ENCODE measurements at places on chromosomes 6 and 20. TPM values are rescaled to one million over a fixed set of nuclear protein-coding genes. Genes with fewer than 3 reads are reported as not detected.
A peak's percentile ranks its signal among the peaks of the same experiment; 100 is the strongest.

DEFB132 gene
- total RNA-seq, result not detected

PACRG gene
- not detected for total RNA-seq

MEI4 gene
- not detected for total RNA-seq

PAK5 gene
- not detected for total RNA-seq

COL9A3 gene
- total RNA-seq, result 0.76 TPM

CTAGE9 gene
- not detected for total RNA-seq

HM13 gene
- total RNA-seq, result 211 TPM

ADAT2 gene
- 11.3 TPM for total RNA-seq

SLC4A11 gene
- 15.5 TPM for total RNA-seq

TCP11 gene
- total RNA-seq, result not detected

ADIG gene
- not detected for total RNA-seq

PTCRA gene
- total RNA-seq, result not detected

- DNase-seq, result no peak
These were observed 60.9 kb downstream of the EPB41L2 start for GRCh38 chr6:131001945-131002660.

DNA sequence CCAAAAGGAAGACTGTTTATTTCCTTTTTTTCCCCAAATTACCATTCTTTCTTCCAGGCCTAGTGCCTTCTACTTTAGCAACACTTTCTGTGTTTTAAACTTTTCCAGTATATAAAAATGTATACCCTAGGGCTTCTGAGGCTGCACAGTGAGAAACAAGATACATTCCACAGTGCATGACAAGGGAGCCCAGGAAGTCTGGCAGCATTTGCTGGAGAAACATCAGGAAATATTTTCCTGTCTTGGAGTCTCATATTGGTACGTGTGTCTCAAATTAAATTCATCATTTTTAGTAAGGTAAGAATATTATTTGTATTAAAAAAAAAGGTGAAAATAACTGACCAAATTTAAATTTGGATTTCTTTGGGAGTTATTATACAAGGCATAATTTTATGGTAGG is 662.6 kb downstream of the RFPL4B start:
- DNase-seq, result no peak

GRCh38 chr20:47878601-47879027 is 93.3 kb upstream of the SULF2 start:
- peak; percentile 89 for DNase-seq

DNA sequence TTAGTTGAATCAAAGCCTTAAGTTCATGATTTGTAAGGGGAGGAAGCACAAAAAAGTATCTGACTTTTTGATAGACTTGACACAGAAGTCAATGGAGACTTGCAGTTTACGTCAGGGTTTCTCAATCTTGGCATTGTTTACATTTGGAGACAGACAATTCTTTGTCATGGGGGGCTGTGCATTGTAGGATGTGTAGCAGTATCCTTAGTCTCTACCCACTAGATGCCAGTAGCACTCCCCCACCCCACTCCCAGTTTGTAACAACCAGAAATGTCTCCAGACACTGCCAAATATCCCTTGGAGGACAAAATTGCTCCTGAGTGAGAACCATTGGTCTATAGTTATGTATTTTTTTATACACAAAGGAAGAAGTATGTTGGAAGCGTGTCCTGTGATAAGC is 434.1 kb downstream of the RFPL4B start:
- peak; percentile 56 for DNase-seq

- peak; percentile 45 for DNase-seq
These were observed 7.9 kb upstream of the MCHR2 start for GRCh38 chr6:100001915-100002388.

GRCh38 chr6:52574709-52575501 is 2.0 kb downstream of the TRAM2 start:
- peak; percentile 34 for DNase-seq

DNA sequence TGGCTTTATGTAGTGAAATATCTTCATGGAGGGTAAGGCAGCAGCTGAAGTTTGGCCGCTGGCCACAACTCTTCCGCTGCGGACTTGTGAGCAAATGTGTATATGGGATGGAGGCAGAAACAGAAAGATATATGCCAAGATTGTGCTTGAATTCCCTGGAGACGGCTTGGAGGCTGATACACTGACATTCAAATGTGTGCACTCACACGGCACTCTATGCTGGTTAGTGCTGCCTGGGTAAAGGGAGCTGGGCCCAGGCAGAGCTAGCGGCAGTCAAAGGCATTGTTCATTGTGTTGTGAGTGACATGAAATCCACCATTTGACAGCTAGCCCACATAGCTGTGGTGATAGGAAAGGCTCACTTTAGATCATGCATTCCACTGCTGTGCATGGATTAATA is 202.7 kb downstream of the CLIC5 start:
- DNase-seq, result no peak

GRCh38 chr6:46407776-46408530 is 83.3 kb downstream of the RCAN2 start:
- DNase-seq, result no peak

- DNase-seq, result no peak
These were observed 10.1 kb upstream of the SLC22A7 start for GRCh38 chr6:43287717-43288679.

DNA sequence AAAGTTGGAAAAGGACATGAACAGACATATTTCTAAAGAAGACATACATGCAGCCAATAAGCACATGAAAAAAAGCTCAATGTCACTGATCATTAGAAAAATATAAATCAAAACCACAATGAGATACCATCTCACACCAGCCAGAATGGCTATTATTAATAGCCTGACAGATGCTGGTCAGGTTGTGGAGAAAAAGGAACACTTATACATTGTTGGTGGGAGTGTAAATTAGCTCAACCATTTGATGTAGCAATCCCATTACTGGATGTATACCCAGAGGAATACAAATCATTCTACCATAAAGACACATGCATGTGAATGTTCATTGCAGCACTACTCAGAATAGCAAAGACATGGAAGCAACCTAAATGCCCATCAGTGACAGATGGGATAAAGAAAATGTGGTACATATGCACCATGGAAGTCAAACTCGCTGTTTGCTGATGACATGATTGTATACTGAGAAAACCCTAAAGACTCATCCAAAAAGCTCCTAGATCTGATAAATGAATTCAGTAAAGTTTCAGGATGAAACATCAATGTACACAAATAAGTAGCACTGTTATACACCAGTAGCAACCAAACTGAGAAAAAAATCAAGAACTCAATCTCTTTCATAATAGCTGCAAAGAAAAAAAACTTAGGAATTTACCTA is 196.8 kb downstream of the ADGB start:
- no peak for DNase-seq

- no peak for DNase-seq
These were observed 43.0 kb upstream of the CCR6 start for GRCh38 chr6:167079853-167080297.

DNA sequence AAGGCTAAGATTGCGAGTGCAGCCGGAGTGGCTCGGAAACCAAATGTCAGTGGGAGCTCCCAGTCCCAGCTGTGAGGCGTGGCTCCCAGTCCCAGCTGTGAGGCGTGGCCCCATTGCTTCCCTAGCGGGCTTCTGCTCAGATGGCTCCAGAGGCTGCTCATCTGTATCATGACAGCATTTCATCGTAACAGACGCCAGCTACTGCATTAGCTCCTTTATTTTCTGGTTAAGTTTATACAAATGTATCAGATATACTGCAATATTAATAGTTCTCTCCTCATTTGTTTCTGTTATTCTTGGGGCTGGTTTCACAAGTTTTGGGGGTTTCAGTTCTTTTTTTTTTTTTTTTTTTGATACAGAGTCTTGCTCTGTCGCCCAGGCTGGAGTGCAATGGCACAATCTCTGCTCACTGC is 34.7 kb upstream of the TBXT start:
- DNase-seq, result no peak

DNA sequence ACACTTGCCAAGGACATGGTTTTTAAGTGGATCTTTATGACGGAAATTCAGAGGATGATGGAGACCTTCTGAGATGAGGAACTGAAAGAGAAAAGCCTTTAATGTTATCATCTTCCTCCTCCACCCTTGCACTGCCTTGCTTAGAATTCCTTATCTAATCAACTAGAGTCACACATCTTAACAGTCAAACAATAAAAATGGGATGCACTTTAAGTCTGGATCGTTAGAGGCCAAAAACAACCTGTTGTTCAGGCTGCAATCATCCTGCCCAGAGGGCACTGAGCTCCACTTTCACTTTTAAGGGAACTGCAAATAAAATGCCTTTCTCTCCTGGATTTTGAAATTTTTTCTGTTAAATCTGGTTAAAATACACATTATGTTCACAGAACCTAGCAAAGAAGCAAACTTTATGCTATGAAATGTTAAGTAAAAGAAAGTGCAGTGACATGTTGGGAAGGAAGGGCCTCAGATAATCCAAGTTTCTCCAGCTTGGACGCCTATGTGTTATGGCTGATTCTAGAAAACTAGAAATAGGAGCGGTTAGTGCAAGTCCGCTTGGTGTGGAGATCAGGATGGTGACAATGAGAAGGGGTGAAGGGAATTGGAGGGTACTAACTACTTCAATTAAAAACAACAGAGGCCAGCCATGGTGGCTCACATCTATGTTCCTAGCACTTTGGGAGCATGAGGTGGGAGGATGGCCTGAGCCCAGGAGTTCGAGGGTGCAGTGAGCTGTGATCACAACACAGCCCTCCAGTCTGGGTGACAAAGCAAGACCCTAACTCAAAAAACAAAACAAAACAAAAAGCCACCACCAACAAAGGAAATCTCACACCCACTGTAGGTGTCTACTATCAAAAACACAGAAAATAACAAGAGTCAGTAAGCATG is 66.4 kb upstream of the KIF13A start:
- no peak for DNase-seq

- no peak for DNase-seq
These were observed 8.0 kb downstream of the STK35 start for GRCh38 chr20:2109425-2110210.

DNA sequence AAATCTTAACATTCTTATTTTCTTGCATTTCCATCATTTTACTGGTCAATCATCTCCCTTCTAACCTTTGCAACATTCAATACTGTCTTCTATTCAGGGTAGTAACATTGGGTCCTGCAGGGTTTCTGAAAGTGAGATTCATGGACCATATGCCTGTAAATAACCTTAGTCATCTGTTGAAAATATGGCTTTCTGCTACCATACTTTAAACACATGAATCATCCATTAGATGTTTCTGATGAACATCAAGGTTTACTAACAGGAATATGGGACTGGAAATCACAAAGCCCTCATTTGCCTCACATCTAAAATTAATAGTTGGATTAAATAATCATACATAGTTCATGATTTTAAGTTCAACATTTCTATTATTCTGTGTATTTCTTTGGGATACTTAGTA is 475.9 kb upstream of the MARCKS start:
- DNase-seq, result no peak

DNA sequence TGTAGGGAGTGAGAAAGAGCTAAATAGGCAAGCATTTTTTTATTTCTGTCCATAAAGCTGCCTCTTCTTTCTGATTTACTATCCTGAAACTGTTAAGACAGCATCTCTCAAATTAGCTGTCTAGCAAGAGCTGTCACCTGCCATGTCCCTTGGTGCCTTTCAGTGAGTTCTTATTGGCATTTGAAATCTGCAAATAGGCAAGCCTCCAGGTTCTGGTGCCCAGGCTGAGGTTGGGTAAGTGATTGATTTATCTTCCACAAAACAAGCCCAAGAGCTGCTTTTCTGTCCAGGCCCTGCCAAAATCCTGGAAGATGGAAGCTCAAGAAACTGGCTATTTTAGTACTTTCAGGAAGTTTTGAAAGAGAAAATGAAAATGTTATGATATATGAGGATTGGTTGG is 22.4 kb downstream of the MANEA start:
- no peak for DNase-seq

- no peak for DNase-seq
These were observed 40.6 kb upstream of the BMP6 start for GRCh38 chr6:7685276-7685675.

DNA sequence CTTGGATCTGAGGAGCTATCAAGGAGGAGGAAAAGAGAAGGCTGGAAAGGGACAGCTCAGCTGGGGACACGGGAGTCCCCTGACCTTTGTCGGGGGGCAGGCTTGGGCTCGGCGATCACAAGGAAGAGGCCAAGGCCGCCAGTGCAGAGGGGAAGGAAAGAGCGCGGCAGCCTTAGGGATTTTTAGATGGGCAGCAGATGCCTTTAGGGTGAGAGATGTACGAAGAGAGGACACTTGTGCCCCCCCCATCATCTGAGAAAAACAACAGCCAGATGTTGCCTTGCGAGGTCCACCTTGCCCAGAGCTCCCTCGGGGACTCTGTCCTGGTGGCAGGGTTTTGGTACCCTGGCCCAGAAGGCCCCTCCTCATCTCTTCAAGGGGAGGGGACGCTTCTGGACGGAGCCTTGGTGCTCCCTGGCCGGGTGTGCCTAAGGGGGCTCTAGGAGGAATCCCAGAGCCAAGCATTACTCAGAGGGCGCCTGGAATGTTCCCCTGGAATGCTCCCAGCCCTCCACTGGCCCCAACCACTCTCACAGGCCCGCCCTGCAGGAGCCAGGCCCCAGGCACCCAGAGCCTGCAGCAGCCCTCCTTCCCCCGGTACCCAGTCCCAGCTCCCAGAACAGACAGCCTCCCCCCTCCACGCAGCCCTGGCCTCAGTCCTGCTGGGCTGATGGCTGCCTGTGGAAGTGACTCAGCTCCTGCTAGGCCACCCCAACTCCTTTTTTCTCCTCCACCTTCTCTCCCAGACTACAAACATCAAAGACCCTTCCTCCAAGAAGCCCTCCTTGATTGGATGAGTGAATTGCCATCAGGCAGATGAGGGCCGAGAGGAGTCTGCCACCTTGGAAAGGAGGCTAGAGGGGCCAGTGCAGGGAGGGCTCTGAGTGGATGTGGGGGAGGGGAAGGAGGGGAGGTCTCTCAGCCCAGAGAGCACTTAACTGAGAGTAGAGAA is 1.8 kb downstream of the ADAM33 start:
- no peak for DNase-seq

DNA sequence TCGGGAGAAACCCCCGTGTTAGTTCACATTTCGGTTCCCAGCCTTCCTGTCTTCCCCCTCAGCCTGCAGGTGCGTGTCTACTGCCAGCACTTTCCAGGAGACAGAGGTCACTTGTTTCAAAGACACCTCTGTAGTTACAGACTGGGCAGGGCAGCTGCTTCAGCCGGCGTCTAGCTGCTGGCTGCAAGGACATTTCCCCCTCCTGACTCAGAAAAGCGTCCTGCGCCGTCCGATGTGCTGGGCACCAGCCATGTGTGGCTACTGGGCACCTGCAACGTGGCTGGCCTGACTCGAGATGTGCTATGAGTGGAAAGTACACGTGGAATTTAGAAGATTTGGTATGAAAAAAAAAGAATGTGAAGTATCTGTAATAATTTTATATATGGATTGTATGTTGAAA is 37.6 kb downstream of the RRBP1 start:
- no peak for DNase-seq

DNA sequence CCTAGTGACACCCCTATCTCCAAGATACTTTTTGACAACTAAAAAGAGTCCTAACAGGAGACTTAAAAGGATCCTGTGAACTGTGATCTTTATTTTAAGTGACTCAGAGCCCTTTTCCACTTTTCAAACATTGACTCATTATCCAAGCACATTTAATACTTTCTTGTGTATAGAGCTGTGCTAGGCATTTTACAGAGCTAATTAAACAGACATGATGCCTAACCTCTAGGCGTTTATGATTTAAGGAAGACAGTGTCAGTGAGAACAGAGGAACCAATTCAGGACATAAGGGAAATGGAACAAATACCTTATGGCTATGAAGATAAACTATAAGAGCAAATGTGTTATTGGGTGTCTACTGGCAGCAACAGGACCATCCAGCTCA is 282.6 kb downstream of the TPBG start:
- no peak for DNase-seq

- DNase-seq, result no peak
These were observed 237.3 kb downstream of the BMP2 start for GRCh38 chr20:7004801-7005200.

- DNase-seq, result no peak
These were observed 68.3 kb downstream of the FHL5 start for GRCh38 chr6:96631248-96631647.

Data from endothelial cell of umbilical vein (primary cell).